ENCODE measurements at places on chromosomes 5 and 9.

DNA sequence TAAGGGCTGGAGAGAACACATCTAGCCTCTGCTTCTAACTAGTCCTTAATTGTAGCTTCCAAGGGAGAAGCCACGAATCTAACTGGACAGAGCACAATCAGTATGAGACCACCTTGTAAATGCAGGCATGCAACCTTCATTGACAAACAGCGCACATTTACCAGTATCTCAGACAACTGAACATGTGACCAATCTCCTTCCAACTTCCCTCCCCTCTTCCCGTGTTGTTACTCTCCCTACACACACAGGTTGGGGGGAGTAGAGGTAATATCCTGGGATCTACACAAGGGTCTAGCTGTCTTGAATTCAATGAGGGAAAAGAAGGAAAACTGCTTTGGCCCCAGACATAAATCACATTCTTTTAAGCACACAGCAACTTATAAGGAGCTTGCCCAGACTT lies 77.6 kb downstream of the LIFR start:
- DNase-seq, result no peak

DNA sequence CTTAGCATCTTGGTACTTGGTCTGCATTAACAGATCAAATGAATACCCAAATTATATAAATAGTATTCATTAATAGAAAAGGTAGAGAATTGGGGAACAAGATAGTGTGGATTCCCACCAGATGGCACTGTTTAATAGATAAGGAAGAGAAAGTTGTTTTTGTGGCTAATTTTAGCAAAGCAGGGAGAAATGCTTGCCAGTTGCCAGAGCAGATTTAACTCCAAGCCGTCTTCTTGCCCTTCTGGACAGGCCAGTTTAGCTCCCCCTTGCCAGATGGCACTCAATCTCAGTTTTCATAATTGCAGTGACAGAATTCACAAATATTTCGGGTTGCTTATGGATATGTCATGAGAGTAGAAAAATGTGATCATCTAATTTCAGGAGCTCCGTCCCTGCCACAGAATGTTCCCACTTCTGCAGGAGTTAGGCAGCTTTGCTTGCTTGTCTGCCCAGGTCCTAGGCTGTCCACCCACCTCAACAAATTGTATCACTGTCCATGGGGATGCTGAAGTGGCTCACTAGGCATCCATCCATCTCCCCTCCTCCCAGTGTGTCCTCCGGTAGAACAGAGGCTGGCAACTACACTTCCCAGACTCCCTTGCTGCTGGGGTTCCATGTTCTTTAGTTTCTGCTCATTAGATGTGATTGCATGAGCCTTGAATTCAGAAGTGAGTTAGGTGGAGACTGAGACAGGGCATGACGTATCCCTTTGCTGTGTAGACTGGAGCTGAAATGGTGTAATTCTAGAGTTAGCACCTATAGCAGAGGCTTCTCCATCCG lies 11.8 kb upstream of the HEXB start:
- DNase-seq, result no peak

GRCh38 chr9:103819936-103820335 lies 274.2 kb upstream of the SMC2 start:
- no peak for DNase-seq

- no peak for DNase-seq
Measured at GRCh38 chr5:62306323-62306895, 403 bp downstream of the KIF2A start.

DNA sequence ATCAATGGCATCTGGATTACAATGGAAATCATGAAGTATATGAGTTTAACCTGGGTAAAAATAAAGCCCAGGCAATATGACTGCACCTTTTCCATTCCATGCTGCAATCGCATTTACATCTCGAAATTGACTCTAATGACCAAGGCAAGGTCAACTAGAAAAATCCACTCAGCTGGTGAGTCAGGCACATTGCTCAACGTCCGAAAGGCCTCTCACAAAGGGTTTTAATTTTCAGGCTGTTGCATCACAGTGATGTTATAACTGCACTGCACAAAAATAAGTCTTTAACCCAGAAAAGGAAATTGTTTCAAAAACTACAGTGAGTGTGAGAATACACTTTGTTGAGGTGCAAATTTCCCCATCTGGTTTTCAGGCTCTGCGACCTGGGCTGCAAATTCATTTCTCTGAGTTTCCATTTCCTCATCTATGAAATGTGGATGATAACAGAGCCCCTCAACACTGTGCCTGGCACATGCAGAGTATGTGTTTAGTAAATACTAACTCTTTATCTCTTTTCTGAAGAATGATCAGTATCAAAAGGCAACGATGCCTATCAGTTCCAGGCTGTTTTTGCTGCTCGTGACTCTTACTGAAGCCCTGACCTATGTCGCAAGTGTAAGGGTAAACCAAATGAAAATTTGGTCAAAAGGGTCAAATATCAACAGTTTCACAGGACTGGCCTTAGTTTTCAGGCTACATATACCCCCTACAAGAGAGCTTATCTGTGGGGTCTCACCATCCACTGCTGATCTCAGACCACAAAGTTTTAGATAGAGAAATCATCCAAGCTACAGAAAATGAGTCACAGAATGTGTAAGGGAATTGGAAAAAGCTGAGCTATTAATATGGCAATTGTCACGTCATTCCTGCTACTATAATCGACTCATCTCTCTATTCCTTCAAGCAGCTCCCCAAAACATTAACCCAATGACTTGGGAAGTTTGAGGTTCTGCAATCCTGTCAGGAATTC lies 4.1 kb downstream of the NFIL3 start:
- DNase-seq, result no peak

All from activated gamma-delta T cell treated with anti-CD3 and anti-CD28 coated beads, Interleukin-2, amount 50 U/mL, for 16 hours (primary cell).